ENCODE measurements at places on chromosomes 16 and 17.
A peak's percentile ranks its signal among the peaks of the same experiment; 100 is the strongest.

DNA sequence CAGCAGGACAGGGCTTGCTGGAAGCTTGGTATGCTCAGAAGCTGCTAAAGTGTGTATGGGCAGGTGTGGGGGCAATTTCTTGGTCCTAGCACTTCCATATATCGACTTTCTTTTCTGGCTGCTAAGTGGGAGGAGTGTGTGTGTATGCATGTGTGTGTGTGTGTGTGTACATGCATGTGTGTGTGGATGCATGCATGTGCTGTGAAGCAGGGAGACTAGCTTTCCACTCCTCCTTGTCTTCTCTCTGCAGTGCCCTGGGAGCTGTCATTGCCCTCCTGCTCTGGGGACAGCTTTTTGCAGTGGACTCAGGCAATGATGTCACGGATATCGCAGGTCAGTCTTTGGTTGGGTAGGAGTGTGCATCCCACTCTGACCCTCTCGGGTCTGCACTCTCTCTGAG, 1.6 kb downstream of the HP start:
- DNase-seq: no peak

DNA sequence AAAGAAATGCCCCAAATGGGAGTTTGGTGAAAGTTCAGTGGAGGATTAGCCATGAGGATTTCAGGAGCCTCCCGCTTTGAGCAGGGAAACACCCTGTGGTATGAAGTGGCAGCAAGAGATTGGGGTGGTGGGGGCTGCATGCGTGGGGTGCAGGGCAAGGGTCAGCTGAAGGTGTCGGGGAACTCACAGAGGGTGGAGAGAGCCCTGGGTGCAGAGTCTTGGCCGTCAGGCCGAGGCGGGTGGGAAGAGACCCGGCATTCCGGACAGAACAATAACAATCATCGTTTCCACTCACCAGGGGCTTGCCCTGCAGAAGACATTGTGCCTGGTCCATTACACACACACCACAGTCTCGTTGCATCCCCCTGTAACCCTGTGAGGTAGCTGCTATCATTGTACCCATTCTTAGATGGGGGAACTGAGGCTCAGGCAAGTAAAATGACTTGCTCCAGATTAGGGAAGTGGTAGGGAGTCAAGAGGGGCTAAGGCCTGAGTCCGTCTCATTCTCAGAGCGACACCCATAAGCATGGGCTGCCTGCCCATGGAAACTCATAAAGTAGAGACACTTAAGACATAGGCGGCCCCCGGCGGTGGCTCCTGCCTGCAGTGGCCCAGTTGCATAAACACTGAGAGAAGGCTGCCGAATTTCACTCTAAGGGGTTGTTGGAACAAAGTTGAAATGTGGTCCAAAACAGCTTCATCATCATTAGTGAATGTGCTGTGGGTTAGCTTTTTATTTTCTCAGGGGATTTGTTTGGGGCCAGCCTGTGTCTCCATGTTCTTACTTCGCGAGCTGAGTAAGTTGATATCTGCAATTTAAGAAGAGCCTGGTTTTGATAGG, 93.3 kb downstream of the CMIP start:
- no peak for DNase-seq

- DNase-seq: no peak
Measured at GRCh38 chr17:50518384-50519023, 10.3 kb downstream of the MYCBPAP start.

DNA sequence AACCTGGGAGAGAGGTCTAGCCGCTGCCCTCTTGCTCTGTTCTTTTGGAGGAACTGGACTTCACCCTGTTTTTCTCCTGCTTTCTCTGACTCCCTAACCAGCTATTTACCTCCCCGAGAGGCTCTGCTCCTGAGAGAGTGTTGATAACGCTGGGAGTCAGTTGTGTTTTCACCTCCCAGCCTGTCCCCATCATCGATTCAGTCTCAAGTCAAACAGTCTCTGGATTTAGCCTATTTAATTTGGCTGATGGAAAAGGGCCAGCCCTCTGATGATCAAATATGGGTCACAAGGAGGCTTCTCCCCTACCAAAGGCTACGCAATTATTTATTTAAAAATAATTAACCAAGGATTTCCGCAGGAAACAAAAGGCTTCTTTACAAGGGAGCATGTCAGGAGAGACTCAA, 31.8 kb downstream of the HNF1B start:
- no peak for DNase-seq

GRCh38 chr17:74852237-74853047, 7.2 kb downstream of the GRIN2C start:
- no peak for DNase-seq

DNA sequence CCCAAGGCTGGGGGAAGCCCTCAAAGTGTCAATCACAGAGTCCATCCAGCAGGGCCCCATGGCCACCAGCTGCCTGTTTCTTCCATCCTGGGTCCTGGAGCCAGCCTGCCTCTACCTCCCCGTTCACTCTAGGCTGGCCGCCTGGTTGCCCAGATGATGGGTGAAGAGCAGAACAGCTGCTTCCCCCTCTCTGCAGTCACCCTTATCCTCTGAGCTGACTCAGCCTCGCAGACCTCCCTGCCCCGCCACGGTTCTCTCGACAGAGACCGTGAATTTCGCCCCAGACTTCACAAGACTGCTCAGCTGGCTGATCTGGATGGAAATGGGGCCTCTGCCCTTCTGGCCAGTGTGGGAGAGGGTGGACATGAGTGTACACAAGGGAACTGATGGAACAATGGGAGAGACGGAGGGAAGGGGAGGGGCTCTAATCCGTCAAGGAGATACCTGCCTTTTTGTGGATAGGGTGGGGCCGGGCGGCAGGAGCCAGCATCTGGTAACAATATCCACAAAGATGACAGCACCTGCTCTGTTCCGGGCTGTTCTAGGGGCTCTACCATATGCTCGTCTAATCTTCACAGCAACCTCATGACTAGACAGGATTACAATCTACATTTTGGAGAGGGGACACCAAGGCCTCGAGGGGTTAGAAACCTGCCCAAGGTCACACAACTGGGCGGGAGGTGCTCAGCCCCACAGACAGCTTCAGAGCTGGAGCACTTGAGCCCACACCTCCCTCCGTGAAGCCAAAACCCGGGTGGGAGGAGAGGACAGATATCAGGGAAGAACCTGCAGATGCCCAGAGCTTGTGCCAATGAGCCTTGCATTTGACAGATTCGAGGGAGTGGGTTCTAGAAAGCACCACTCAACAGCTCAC, 136.0 kb downstream of the SDK2 start:
- no peak for DNase-seq

- DNase-seq: peak; percentile 84
Measured at GRCh38 chr16:28491970-28492474, at the start of gene CLN3. TSS of gene CLN3 (minus strand) at chr16:28492074. CDS start at chr16:28491759, 315 bp downstream.

- DNase-seq: no peak
Measured at GRCh38 chr17:45146890-45147580, 1.2 kb upstream of the HEXIM1 start.

DNA sequence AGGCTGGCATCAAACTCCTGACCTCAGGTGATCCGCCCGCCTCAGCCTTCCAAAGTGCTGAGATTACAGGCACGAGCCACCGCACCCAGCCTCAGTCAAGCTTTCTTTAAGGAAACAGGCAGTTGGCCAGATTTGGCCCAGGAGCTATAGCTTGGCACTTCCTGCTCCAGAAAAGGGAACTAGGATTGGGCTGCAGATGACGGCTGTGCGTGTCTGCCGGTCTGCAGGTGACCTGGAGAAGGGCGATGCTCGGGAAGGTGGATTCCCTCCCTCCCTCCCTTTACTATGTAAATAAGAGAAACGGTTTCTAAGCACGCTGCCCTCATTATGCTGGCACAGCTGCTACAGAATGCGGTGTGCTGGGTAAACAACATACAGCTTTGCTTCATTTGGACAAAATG, 215.9 kb downstream of the RPTOR start:
- no peak for DNase-seq

- DNase-seq: no peak
Measured at GRCh38 chr16:48511071-48511540, 98.9 kb downstream of the N4BP1 start.

DNA sequence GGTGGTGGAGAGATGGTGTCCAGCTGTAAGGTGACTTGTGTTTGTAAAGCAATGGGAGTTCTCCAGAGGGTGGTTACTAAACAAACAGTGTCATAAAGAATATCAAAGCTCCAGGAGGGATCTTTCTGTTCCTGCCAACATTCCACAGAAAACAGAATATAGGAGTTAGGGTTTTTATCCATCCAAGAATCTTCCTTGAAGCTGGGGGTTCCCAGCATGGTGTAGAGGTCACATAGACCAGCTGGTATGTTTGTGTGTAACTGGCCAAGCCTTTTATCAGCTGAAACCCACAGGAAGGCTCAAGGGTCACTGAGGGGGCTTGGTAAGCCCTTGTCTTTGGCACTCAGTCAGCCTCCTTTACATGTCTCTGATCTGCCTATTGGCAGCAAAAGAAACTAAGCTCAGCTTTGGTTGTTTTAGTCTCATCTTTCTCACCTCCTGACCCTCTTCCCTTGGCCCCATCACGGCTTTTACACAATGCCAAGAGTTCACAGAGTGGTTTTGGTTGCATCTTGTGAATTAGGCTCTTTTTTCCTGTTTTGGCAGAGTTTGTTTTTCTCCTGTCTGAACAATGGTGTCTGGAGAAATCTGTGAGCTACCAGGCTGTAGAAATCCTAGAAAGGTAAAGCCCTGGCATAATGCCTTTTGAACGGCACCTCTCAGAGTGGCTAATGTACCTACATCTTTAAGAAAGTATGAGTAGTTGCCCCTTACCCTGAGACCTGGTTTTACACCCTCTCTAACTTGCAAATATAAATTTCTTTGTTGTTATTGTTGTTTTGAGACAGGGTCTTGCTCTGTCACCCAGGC, 4.6 kb downstream of the CNTD1 start:
- DNase-seq: no peak

GRCh38 chr17:63843910-63844677, 1.6 kb upstream of the SMARCD2 start:
- DNase-seq: no peak

GRCh38 chr17:77205396-77206125, 64.8 kb downstream of the SEC14L1 start:
- DNase-seq: no peak

- no peak for DNase-seq
Measured at GRCh38 chr17:14359163-14360020, 58.5 kb downstream of the HS3ST3B1 start.

DNA sequence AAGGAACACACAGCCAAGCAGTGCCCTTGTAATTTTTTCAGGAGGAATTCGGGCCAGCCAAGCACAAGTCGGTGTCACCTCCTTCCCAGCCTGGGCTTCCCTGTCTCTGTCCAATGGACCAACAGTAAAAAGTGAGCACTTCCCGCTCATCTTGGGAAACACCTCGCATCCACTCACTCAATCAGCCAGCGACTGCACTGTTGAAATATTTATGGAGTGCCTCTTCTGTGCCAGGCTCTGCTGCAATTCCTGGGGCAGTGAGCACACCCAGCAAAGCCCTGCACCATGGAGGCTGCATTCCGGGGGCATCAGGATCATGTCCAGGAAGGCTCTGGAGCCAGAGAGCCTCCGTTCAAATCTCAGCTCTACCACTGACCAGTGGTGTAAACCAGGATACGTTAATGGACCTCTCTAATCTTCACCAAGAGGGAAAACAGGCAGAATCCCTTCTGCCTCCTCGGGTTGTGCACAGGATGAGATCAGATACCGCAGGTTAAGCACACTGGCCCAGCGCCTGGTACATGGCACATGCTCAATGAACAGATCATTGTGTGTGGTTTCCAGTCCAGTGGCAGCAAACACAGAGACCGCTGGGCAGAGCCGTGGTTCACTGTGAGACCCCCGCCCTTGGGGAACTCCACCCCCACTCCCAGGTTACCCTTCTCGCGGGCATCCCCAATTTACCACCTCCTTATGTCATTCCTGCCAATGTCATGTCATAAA, 194.3 kb downstream of the ZNF423 start:
- DNase-seq: no peak

- DNase-seq: no peak
Measured at GRCh38 chr17:2102931-2103809, 48.3 kb downstream of the HIC1 start.

DNA sequence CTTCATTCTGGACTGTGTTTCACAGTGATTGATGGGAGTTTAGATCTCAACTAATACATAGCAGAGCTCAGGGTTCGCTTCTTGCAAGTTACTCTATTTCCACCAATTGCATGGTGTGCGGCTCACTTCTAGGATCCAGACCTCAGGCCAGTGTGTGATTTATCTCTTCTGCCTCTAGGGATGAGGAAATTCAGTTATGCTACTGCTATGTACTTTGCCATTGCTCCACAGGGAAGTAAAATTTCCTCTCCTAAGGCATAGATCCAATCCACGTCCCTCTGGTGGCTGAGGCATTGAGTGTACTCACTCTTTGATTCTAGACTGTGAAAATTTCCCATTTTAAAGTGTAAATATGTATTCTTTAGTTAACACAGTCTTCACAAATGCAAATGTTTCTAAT, 214.1 kb downstream of the HS3ST3B1 start:
- DNase-seq: no peak

GRCh38 chr17:39283896-39284295, 58.2 kb upstream of the STAC2 start:
- no peak for DNase-seq

GRCh38 chr17:19287651-19288050, 50.5 kb downstream of the EPN2 start:
- DNase-seq: no peak

DNA sequence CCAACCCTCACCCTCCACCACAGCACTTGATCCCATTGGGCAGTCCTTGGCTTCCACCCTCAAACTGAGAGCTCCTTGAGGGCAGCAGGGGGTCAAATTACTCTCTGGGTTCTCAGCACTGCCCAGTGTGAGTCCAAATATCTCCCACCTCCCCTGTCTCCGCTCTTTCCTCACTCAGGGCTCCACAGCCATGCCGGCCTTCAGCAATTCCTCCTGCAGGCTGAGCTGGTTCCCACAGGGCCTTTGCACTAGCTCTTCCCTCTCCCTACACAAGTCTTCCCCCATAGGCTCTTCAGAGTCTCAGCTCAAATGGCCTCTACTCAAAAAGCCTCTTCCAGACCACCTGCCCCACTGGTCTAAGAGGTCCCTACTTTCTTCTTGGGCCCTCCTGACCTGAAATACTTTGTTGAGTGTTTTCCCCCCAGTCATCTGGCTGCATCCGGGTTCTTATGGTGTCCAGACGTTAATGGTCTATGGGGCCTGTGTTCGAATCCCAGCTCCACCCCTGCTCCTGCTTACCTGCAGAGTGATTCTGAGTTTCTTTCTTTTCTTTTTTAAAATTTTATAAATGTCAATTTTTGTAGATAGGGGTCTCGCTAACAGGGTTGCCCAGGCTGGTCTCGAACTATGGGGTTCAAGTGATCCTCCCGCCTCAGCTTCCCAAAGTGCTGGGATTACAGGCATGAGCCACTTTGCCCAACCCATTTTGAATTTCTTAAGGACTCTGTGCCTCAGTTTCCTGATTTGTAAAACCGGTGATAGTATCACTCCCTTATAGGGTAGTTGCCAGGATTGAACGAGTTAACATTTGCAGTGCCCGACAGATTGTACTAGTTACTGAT, 973 bp upstream of the IL4R start:
- no peak for DNase-seq

GRCh38 chr17:66722341-66722740, 112.6 kb upstream of the CACNG5 start:
- DNase-seq: no peak

DNA sequence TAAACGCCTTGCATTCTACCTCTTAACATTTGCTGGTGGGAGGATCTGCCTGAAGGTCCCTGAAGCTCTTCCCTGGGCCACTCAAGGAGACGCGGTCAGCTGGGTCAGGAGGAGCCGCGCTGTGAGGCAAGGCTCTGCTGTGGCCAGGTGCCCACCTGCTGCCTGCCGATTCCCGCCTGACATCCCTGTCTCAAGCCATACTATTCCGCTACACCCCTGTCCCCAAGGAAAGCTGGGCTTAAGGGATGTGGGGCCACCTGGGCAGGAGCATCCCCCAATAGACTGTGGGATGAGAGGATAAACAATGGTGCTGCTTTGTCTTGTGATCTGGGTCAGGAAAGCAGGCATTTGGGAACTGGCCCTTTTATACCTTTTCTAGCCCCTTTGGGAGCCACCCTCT, 5.1 kb downstream of the TPPP3 start:
- no peak for DNase-seq

Measured in GM12891 (cell line).